ENCODE measurements at places on chromosomes 2 and 18.
A peak's percentile ranks its signal among the peaks of the same experiment; 100 is the strongest.

- DNase-seq = no peak
Observed at GRCh38 chr2:233030-233429, 30.8 kb downstream of the SH3YL1 start.

GRCh38 chr18:35484034-35484433, 13.7 kb downstream of the INO80C start:
- no peak for DNase-seq

DNA sequence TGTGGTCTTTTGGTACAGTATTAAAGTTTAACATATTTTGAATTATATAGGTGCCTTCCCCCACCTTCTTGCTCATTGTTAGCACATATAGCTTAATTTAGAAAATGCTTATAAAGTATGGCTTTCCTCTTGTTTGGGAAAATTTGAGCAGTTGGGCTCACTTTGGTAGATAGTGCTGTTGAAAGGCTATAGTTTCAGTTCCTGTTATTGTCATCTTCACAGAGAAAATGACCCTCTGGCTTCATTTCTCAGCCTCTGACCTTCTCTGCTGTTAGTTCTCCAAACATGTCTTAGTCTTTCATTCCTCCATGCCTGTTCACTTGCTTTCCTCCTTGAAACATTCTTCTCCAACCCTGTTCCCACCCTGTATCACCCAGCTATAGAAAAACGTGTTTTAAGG, 200.6 kb downstream of the WDR7 start:
- DNase-seq = no peak

DNA sequence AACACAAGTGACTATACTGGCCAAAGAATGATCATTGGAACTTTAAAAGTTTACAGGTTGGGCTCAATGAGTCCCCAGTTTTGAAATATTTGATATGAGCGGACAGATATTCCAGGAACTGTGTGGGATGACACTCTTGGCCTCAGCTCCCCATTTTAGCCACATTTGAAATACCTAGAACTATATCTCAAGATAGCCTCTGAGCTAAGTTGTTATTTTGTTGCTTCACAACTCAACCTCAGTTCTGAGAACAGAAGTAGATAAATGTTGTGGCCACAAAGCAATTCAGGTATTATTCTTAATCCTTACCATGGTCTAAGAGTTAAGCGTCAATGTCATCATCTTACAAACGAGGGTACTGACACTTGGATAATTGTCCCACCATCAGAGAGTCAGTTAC, 172.2 kb upstream of the SETBP1 start:
- no peak for DNase-seq

DNA sequence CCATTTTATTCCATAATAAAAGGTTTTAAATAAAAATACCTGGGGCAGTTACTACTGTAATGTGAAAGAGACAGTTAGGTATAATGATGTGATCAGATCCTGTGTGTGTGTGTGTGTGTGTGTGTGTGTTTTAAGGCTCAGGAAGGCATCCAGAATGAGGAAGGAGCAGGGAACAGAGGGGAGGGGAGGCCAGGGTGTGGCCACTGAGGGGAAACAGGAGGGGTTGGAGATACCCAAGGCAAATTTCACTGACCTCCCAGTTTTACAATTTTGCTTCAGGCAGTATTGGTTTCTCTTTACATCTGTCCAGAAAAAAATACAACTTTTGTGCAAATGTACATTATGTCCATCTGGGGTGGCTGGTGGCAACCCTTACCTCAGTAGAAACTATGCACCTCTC, 163.5 kb upstream of the FBXO11 start:
- DNase-seq = no peak

DNA sequence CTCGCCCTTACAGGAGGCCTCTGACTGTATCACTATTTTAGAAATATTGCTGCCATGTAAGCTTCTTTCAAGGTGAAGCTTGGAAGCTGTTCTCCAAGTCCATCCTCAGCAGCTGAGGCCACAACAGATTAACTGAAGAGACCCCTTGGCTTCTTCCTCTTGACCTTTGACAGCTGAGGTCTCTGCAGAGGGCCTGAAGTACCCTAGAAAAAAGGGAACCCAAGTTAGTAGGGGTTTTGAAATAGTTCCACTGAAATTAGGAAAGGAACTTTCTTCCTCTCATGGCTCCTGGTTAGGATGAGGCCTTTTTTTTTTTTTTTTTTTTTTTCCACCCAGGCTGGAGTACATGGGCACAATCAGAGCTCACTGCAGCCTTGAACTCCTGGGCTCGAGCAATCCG, 15.5 kb upstream of the IHH start:
- no peak for DNase-seq

GRCh38 chr18:63446266-63446665, 24.0 kb upstream of the VPS4B start:
- DNase-seq = no peak

- no peak for DNase-seq
Observed at GRCh38 chr2:118731413-118731812, 116.0 kb downstream of the EN1 start.

- DNase-seq = no peak
Observed at GRCh38 chr18:74175658-74176057, 27.3 kb downstream of the TIMM21 start.

DNA sequence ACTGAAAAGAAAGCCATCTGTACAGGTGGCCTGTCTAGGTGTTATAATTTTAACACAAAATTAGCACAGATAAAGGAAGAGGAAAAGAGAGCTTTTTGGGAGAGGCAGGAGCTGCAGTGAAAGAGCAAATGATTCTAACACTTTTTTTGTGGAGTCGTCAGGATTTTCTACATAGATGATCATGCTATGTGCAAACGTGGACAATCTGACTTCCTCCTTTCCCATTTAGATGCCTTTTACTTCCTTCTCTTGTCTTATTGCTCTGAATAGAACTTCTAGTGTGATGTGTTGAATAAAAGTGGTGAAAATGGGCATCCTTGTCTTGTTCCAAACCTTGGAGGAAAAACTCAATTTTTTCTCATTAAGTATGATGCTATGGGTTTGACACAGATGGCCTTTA, 334.5 kb downstream of the NBAS start:
- no peak for DNase-seq

GRCh38 chr2:40363231-40363630, 88.7 kb downstream of the SLC8A1 start:
- no peak for DNase-seq

DNA sequence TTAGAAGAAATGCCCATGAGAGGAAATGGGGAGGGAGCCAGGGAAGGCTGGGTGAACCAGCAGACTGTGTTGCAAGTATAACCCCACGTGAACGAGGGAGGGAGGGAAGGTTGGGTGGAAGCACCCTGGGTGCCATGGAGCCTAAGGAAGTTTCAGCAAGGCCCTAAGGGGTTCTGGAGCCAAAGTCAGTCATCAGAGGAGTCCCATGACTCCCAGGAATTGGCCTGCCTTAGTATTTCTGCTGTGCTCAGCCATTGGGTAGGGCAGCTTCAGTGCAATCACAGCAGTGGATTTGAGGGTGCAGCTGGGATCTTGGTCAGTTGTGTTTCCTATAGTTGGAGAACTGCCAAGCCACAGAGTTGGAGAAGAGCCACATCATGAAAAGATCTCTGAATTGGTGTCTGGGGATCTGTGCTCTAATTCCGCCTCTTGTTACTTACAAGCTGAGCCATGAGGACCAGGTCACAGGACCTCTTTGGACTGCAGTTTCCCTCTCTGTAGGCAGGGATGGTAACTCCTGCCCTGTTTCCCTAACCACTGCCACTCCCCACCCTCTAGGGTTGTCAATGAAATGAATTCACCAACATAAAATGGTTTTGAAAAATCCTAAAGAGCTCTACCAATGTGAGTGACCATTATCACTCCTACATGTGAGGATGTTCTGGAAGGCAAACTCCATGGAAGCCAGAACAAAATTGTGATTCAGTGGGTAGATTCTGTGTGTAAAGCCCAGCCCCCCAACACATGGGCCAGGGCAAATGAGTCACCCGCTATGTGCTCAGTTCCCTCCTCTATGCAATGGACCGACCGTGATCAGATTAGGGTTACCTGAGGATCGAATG, 108.9 kb downstream of the CLIP4 start:
- DNase-seq = no peak

GRCh38 chr2:144615866-144616565, 96.1 kb upstream of the ZEB2 start:
- no peak for DNase-seq

- DNase-seq = no peak
Observed at GRCh38 chr2:114699423-114699944, 257.0 kb downstream of the DPP10 start.

DNA sequence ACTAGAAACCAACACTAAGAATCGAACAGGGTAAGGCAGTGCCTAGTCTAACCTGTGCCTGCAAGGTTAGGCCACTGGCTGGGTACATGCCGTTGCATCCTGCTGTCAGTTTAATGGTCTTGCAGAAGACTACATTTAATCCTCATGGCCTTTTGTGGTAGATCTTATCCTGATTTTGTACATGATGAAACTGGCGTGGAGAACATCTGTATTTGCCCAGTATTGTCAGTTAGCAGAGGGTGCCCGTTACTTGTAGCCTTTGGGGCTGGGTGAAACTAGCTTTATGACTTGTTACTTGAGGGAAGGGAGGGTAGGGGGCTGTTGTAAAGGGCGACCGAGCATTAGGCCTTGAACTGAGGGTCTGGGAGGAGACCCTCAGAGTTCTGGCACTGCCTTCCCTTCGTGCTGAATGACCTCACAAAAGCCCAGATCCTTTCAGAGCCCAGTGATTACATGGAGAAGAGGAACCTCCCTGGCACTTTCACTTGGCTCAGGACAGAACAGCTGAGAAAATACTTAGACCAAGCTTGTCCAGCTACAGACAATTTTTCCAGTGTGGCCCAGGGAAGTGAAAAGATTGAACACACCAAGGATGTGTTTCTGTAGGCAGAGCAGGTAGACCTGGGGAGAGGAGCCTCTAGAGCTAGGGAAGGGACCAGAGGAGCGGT, 19.5 kb downstream of the SLC20A1 start:
- DNase-seq = no peak

- DNase-seq = no peak
Observed at GRCh38 chr2:120133572-120134244, 89.5 kb downstream of the TMEM185B start.

GRCh38 chr2:206920310-206920709, 19.0 kb upstream of the CPO start:
- no peak for DNase-seq

GRCh38 chr2:138291805-138292204, 209.8 kb upstream of the SPOPL start:
- no peak for DNase-seq

GRCh38 chr2:45746888-45747287, 95.4 kb downstream of the PRKCE start:
- no peak for DNase-seq

DNA sequence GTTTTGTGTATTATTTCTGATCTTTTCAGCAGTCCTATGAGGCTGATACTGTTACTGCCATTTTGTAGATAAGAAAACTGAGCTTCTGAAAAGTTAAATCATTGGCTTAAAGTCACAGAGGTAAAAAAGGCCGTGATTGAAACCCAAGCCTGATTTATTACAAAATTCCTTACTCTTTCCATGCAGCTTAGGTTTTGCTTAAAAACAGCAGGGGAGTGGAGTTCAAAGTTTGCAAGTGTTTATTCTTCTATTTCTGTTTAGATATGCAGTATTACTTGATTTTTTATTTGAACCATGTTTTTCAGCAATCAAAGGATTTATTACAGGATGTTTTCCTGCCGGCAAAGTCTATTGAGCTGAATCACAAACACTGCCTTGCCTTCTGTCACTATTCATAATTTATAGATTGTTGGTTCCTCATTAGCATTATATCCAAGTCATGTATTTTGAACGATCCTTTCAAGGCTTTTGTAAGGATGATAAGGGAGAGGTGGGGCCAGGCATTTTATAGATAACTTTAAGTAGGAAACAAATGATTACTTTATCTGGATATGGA, 31.9 kb upstream of the MSTN start:
- DNase-seq = no peak

GRCh38 chr2:9655441-9656269, 24.9 kb upstream of the YWHAQ start:
- peak; percentile 19 for DNase-seq

- DNase-seq = no peak
Observed at GRCh38 chr2:27929916-27930486, 39.5 kb downstream of the BABAM2 start.

DNA sequence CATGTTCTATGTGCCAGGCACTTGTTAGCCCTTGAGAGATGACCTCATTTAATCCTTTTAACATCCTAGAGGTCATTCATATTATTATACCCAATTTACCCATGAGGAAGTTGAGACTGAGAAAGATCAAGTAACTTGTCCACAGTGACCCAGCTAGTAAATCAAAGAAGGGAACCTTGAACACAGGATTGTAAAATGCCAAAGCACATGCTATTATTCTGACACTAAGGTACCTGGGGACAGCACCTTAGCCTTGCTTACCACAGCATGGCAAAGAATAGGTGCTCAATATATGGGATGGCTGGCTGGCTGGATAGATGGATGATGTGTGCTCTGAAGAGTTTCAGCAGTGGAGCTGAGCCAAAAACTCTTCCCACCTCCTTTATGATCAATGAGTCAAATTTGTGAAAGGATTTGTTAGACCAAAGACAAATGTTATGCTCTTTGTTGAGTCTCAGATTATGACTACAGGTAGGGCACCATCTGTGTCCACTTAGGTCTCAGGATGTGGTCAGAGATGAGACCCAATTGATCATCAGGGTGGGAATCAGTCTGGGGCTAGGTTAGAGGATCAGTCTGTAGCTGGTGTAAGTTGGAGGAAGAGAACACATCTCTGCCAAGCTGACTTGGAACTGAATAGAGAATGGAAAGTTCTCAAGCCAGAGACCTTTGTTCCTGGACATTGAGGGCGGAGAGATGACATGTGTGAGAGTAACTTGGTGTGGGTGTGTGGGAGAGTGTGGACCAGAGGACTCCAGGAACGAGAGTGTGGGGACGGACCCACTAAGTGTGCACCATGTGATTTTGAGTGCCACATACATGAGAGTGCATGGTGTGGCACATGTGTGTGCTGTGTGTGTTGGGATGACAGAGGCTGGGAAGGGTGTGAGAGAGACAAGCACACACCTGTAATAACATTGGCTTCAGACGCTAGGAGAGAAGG, 16.3 kb upstream of the PKDCC start:
- DNase-seq = no peak

DNA sequence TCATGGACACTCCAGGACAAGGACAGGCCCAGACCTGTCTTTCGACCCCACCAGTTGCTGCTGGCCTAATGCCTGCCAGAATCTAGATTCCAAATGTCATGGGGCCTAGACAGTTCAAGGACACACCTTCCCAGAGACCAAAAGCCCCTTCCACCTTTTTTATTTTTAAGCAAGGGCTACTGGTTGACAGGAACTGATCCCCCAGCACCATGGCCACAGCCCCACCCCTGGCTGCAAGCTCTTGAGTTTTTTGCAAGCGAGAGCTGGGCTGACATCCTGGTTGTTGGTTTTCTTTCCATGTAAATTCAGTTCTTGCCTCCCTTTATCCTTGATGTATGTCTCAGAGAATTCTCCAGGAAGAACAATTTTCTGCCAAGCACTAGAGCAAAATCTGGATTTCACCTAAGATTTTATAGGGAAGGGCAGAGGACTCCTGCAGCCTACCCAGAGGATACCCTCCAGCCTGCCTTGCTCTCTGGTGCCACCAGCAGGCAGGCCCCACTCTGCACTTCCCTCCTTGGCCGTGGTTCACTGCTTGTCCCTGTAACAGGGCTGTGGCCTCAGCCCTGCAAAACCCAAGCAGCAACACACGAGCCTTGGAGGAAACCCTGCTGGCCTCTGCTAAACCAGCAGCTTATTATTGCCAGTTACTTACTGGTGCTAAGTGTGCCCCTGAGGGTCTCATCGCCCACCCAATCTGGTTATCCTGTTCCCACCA, 97.7 kb downstream of the TWIST2 start:
- no peak for DNase-seq

- DNase-seq = no peak
Observed at GRCh38 chr2:16303761-16304160, 361.9 kb downstream of the CYRIA start.
